ENCODE measurements at places on chromosomes 12 and 14.

DNA sequence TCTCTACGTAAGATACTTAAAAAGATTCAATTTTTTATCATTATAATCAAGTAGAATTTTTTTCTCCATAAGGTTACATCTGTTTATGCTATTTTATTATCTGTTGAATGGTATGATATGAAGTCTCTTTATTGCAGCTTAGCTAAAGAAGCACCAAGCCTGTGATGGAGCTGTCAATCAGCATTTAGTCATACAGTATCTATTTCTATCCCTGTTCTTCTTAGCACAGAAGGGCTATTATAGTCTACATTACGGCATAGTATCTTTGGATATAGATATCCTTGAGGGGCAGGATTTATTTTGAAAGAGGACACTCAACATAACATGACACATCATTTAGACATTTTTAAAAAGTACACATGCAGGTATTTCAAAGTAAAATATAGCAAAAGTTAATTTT lies 277.1 kb downstream of the FOXG1 start:
- no peak for DNase-seq

GRCh38 chr14:23572524-23572828 lies 4.9 kb upstream of the AP1G2 start:
- no peak for DNase-seq

DNA sequence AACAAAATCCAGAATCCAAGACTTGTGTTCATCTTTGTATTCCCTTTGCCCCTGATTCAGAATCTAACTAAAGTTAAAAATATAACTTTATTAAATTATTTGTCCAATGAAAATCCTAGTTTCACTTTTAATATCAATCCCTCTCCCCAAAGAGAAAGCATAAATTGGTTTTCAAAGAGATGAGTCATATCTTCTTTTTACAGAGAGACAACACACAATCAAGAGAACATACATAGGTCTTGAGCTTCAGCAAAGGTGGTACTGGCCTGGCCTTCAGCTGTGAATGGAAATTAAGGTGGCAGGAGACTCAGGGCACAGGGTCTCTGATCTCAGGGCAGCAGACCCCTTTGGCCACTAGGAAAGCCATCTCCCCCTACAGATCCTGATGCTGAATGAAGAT lies 4.3 kb upstream of the ASCL1 start:
- no peak for DNase-seq

GRCh38 chr14:59332727-59333126 lies 132.5 kb downstream of the GPR135 start:
- no peak for DNase-seq

- no peak for DNase-seq
These were observed 30.8 kb upstream of the ZFP36L1 start for GRCh38 chr14:68823434-68824206.

GRCh38 chr14:95140060-95140858 lies 17.1 kb downstream of the DICER1 start:
- DNase-seq = no peak

GRCh38 chr14:34489324-34489723 lies 27.3 kb upstream of the SPTSSA start:
- DNase-seq = no peak

DNA sequence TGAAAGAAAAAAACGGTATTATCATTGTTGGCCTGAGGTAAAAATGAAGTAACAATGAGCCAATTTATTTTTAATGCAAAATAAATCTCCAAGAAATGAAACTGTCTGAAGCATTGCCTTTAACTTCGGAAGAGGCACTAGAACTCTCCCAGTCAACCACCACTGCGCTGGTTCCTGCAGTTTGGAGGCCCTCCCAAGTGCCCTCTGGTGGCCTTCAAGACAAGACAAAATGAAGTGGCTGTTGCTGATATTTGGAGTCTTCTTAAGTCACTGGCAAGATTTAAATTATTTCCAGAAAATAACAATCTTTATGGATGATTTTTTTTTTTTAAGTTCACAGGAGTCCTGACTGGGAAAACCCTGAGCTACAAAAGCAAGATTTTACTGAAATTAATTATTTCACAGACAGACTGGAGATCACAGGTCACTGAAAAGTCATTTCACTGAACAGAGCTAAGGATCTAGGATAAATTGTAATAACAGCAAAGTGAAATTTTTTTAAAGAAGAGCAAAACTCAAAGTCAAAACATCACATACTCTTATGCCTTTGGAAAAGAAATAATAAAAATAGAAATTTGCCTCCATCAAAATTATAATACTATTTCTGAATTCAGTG lies 58.2 kb downstream of the DICER1 start:
- DNase-seq = no peak

GRCh38 chr14:34912182-34912581 lies 37.0 kb upstream of the BAZ1A start:
- DNase-seq = no peak

DNA sequence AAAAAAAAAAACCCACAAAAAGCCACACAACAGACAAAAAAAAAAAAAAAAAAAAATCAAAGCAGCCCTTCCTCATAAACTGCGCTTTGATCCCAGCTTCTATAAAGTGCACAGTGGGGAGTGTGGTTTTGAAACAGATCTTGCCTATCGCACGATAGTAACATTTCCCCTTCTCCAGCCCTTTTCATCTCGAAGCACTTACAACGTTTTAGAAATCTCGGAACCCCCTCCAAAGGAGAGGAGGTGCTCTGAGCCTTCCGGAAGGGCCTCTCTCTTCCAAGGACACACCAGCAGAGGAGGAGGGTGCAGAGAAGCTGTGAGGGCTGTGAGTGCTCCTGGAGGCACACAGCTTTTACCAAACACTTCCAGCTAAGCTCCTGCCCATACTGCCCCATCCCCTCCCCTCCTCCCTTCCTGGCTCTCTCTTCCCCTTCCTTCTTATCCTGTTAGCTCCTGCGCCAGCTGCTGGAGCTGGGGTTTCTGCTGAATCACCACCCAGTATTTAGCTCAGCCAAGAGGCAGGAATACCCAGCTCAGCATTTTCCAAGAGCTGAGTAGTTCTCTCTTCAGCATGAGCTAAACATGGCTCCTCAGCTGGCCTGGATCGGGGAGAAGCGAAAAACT lies 28.4 kb downstream of the SLC7A8 start:
- no peak for DNase-seq

DNA sequence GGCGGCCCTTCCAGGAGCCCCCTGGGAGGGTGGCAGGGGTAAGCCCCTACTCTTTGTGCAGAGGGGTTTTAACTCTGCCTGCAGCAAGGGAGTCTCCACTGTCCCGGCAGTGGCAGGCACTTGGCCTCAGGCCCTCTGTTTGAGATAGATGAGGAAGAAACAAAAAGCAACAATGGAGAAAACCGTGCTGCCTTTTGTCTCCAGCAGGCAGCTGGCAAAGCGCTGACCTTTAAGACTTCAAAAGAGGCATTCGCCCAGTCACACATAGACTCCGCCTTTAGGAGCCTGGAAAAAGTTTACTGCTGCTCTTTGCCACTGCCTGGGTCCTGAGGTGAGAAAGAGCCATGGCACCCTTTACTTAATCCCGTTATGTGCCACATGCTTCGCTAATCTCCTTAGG lies 158.2 kb upstream of the NTF3 start:
- DNase-seq = no peak

- DNase-seq = peak; percentile 12
These were observed 7.9 kb downstream of the TRIM9 start for GRCh38 chr14:51087031-51087441.

DNA sequence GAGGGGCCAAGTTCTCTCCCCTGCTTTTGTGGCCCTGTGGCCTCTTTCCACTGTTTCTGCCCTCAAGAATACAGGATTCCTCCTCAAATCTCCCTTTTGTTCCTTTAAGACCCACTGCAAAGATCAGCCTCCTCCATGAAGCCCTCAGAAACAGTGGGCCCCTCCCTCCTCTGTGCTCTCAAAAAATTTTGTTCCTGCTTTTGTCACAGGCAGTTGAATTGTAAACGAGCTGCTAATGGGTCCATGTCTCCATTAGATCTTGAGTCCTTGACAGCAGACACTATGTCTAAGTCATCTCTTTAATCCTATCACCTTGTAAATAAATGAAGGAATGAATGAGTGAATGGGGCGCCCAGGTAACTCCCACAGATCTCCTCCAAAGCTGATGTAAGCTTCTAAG lies 175.2 kb downstream of the ESRRB start:
- no peak for DNase-seq

DNA sequence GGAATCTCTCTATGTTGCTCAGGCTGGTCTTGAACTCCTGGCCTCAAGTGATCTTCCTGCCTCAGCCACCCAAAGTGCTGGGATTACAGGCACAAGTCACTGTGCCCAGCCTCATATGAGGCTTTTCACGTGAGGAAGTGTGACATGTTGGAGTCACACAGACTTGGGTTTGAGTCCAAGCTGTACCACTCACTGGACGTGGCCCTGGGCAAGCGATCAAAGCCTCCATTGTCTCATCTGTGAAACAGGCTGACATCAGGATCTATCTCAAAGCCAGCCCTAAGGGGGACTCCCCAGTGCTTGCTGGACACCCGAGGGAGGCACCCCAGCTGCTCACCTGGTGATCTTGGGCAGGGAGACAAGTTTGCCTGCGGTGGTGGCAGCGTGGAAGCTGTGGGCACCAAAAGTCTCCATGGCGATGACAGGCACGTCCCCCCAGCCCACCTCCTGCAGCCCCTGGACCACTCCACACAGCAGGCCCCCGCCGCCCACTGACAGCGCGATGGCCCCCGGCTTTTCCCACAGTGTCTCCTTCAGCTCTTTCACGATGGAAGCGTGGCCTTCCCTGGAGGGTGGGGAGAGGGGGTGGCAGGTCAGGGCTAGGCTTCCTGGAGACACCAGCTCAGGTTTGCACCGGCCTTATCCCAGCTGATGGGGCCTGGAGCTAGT lies 6.7 kb downstream of the SDS start:
- DNase-seq = no peak

DNA sequence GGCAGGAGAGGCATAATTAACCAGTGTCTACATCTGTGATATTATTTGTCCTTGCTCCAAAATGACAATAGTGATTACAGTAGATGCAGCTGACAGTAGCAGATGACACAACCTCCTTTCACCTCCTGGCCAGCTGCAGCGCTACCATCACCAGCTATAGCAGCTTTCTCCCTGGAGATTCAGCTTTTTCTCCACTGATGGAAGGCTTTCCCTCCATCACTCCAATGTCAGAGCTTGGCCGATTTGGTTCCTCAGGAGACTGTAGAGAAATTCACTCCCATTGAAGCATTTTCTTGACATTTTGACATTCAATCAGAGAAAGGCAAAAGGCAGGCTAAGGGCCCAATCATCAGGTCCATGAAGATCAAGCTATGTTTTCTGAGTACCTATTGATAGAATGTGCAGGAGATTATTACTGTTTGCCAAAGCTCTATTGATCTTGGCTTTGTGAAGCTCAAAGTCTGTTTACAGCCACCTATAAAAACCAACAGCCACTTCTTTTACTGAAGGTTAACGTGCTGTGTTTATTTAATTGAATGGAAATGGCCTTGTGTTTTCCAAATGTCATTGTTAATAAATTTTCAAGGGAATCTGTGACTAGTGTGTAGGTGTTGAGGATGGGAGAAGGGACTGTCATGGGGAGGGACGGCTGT lies 785.1 kb downstream of the DIO2 start:
- DNase-seq = no peak

GRCh38 chr12:15253990-15254389 lies 32.8 kb upstream of the RERG start:
- no peak for DNase-seq

DNA sequence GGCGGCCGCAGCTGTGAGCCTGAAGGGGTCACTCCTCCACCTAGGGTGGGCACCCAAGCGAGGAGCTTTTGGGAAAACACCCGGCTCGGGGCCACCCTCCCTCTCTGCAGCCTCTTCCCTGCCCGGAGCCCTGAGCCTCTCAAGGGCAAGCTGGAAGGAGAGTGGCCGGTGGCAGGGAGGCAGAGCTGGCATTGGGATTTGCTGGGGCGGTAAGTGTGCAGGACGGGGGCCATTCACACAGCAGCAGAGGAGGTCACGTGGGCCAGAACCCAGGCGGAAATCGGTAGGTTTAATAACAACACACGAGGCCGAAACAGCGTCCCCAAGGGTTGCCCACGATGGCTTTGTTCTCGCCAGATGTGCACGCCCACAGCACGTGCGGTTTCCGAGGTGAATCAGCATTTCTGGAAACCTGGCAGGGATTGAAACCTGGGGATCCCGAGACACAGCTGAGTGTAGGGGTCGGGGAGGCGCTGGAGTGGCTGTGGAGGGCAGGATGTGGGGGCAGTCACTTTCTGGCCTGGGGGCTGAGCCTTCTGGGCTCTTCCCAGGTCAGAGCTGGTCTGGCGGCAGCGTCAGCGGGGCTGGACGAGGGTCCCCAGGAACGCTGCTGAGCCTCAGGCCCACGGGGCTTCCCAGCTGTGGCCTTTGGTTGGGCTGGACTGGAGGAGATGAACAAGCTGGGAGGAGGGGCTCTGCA lies 23.5 kb downstream of the NOC4L start:
- no peak for DNase-seq

DNA sequence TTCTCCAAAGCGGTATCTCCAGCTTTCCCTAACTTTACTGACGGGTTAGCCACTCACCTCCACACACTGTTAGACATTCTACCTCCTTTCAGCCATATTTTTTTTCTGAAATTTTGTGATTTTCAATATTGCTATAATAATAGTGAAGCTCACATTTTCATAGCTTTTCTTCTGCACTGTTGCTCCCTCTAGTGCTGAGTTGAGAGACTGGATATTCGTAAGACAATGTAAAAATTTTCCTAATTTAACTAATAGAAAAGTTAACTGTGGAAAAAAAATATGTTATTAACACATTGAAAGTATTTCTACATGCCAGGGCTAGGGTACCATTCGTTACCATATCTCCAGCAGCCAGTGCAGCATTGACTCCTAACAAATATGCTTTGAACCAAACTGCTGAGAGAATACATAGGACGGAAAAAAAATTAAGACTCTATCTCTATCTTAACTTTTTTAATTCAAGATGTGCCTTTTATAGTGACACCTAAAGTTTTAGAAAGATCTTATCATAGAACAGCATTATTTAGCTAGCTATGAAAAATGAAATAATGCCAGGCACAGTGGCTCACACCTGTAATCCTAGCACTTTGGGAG lies 48.7 kb upstream of the ABCC9 start:
- no peak for DNase-seq

DNA sequence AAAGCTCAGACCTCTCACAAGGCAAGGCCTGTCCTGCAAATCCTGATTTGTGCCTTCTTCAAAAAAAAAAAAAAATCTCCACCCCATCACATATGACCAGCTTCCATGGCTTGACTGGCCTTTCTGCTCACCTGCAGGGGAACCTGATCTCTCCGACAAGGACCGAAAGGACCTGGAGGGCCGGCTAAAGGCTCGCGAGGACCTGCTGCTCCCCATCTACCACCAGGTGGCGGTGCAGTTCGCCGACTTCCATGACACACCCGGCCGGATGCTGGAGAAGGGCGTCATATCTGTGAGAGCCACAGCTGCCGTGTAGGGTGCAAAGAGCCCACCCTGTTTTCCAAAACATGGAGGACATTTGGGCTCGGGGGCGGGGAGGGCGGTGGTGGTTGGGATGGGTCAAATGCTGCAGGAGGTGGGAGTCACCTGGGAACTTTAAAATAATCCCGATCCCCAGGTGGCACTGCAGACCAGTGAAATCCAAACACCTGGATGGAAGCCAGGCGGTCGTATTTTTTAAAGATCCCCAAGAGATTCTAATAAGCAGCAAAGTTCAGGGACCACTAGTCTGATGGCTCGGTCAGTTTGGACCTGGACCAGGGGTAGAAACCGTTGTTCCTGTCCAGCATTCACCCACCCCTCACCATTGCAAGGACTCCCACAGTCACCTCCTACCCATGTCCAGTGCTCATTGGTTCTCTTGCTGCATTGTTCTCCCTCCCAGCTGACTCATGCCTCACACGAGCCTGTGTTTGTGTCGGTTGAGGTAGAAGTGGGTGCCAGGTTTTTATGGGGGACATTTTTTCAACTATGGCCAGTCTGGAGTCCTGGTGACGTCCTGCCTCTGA lies 44.8 kb downstream of the FOXN4 start:
- DNase-seq = peak; percentile 52

Measured in GM06990 (cell line).